ENCODE measurements at places on chromosomes 12 and 14. TPM values are rescaled to one million over a fixed set of nuclear protein-coding genes. Genes with fewer than 3 reads are reported as not detected.

- H3K4me1 ChIP-seq: peaks cover 33% of the 10 kb centered on the region
- no peaks in the 10 kb centered on the region for H3K27me3 ChIP-seq
- no peak overlapping the region for H3K27ac ChIP-seq
- H3K4me3 ChIP-seq: no peak overlapping the region
- no peak for DNase-seq
Measured at GRCh38 chr12:81944886-81945285, 185.7 kb upstream of the PPFIA2 start.

GRCh38 chr12:62401631-62402030 is 65.0 kb upstream of the MON2 start:
- peaks cover 19% of the 10 kb centered on the region for H3K4me1 ChIP-seq
- H3K4me3 ChIP-seq: no peak overlapping the region
- H3K27ac ChIP-seq: no peak overlapping the region
- DNase-seq: no peak
- no peaks in the 10 kb centered on the region for H3K27me3 ChIP-seq

The ALKBH2 gene
- 37.8 TPM for total RNA-seq

- DNase-seq: no peak
- H3K36me3 ChIP-seq: peaks cover 28% of the 10 kb centered on the region
- H3K4me3 ChIP-seq: peak overlapping the region; percentile 95
- H3K4me1 ChIP-seq: peaks cover 58% of the 10 kb centered on the region
- H3K27me3 ChIP-seq: no peaks in the 10 kb centered on the region
Measured at GRCh38 chr12:31729705-31730104, 884 bp upstream of the AMN1 start.

The BHLHE41 gene
- total RNA-seq: not detected

The OR5AU1 gene
- total RNA-seq: 0.07 TPM

DNA sequence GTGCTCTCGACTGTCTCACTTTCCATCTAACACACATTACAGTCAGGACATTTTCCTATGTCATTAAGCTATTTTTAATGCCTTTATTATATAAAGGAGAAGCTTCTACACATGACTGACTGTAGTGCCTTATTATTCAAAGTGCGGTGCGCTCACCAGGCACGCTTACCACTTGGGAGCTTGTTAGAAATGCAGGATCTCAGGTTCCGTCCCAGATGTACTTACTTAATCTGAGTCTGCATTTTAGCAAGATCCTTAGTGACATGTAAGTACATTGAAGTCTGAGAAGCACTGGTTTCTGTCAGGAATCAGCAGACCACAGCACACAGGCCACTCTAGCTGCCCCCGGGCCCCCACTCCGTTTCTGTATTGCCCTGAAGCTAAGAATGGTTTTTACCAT is 44.7 kb upstream of the MDM1 start:
- no peak overlapping the region for H3K4me3 ChIP-seq
- peaks cover 39% of the 10 kb centered on the region for H3K4me1 ChIP-seq
- H3K36me3 ChIP-seq: no peaks in the 10 kb centered on the region
- DNase-seq: no peak
- no peak overlapping the region for H3K27ac ChIP-seq

DNA sequence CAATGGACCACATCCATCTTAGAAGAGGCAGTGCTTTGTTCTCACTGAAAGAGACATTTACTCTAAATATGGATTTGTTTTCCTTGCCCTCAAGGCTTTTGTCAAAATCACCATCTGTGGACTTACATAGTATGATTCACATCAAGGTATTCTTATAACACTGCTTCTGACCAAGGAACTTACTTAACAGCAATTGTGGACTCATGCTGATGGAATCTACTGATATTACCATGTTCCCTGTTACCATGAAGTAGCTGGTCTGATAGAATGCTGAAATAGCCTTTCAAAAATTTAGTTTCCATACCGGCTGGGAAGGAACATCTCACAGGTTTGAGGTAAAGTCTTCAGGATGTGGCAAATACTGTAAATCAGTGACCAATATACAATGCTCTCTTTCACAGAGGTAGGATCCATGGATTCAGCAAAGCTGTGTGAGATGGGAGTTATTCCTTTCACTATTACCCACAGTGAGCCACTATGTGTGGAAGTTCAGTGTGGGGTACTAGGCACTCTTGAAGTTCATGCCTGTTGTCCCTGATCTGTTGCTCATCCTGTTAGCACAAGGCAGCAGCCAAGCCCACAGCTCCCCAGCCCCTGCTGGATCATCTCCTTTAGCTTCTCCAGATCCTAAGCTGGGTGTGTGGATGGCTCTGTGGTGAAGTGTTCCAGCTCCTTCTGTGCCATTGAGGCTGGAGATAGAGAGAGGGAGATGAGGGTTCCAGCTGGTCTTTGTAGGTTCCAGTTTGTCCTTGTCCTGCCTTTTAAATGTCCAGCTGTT is 126.4 kb downstream of the ATP23 start:
- H3K27me3 ChIP-seq: peaks cover 2% of the 10 kb centered on the region
- H3K27ac ChIP-seq: no peak overlapping the region
- DNase-seq: no peak
- H3K4me1 ChIP-seq: no peaks in the 10 kb centered on the region
- no peaks in the 10 kb centered on the region for H3K36me3 ChIP-seq

The NGB gene
- total RNA-seq: not detected

- DNase-seq: no peak
- no peak overlapping the region for H3K4me3 ChIP-seq
- peaks cover 2% of the 10 kb centered on the region for H3K27me3 ChIP-seq
- no peaks in the 10 kb centered on the region for H3K4me1 ChIP-seq
Measured at GRCh38 chr14:31881531-31882310, 195.4 kb upstream of the ARHGAP5 start.

The NINJ2 gene
- total RNA-seq: 2.2 TPM

DNA sequence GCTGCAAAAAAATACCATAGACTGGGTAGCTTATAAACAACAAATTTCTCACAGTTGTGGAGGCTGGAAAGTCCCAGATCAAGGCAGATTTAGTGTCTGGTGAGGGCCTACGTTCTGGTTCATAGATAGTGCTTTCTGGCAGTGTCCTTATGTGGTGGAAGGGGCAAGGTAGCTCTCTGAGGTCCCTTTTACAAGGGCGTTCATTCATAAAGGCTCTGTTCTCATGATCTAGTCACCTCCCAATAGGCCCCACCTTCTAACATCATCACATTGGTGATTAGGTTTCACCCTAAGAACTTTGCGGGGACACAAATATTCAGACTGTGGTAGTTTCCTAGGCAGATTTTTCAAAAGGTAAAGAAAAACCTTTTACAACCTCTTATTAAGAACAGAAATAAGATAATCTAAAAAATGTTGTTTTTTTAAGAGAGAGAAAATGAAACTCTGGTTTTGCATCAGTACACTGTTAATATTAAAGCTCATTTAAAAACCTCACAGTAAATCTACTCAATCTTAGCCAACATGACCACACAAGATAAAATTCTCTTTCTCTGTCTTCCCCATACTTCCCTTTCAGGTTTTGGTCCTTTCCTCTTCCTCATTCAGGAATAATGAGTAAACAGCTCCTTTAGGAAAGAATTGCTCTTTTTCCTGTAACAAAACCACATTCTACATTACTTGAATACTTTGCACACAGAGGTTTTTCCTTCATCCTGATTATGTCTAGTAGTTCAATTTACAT is 117.5 kb downstream of the UNC79 start:
- H3K36me3 ChIP-seq: no peaks in the 10 kb centered on the region
- H3K4me3 ChIP-seq: no peak overlapping the region
- peaks cover 19% of the 10 kb centered on the region for H3K27me3 ChIP-seq
- no peak overlapping the region for H3K27ac ChIP-seq

The SSPN gene
- total RNA-seq: not detected

DNA sequence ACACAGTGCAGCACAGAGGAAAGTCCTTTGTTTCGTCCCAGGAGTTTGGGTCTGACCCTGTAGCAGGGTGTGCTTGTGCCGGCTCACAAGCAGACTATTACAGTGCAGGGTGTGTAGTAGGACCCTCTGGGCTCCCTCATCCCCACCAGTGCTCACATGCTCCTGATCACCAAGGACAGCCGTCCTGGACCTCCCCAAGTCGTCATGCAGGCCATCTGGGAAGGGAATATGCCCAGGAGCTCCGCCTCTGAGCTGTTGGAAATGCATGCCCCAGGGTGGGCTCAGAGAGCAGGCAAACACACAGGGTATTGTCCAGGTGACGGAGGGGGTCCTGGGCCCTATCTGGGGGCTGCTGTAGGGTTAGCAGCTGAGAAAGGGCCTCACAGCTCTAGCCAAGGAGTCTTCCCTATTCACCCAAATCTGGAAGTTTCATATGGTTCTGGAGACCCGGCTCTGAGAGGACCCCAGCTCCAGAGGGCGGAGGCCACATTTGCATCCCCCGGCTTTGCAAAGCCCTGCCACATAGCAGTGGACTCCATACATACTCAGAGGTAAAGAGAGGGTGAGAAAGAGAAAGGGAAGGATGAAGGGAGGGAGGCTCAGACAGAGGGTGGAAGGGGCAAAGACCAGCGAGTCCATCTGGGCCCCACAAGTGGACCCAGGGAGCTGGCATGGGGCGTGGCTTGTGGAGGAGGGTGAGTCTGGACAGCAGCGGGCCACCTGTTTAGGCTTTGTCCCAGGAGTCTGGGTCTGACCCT is 53.5 kb upstream of the PPP2R5C start:
- peak overlapping the region; percentile 83 for H3K27ac ChIP-seq
- peak overlapping the region; percentile 32 for H3K4me3 ChIP-seq
- no peak for DNase-seq
- peaks cover 32% of the 10 kb centered on the region for H3K4me1 ChIP-seq
- H3K36me3 ChIP-seq: peaks cover 3% of the 10 kb centered on the region

The USP5 gene
- 112 TPM for total RNA-seq

The INSM2 gene
- not detected for total RNA-seq

- no peaks in the 10 kb centered on the region for H3K36me3 ChIP-seq
- no peak overlapping the region for H3K4me3 ChIP-seq
- no peak for DNase-seq
- H3K4me1 ChIP-seq: no peaks in the 10 kb centered on the region
- H3K27me3 ChIP-seq: peaks cover 26% of the 10 kb centered on the region
Measured at GRCh38 chr14:99781853-99782610, 11.2 kb upstream of the EML1 start.

DNA sequence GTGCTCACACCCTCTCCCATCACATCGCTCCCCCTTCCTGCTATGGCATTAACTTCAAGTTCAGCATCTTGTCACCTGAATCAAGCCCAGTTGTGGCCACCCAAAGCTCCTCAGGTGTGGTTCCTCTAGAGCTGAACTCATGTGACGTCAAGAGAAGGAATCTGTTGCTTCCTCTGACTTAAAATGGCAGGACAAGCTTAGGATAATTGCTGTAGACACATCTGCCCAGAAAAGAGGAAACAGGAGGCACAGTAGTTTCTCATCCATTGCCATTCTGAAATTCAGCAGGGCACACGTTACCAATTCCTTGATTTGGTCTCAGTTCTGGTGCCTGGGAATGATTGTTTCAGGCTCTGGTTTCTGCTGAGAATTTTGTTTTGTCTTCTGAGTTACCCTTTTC is 52.1 kb downstream of the RCOR1 start:
- no peak overlapping the region for H3K4me3 ChIP-seq
- no peak overlapping the region for H3K27ac ChIP-seq
- no peaks in the 10 kb centered on the region for H3K27me3 ChIP-seq
- no peak for DNase-seq

GRCh38 chr12:128857133-128857763 is 4.0 kb downstream of the GLT1D1 start:
- DNase-seq: no peak
- no peak overlapping the region for H3K4me3 ChIP-seq
- H3K4me1 ChIP-seq: no peaks in the 10 kb centered on the region
- no peak overlapping the region for H3K27ac ChIP-seq
- H3K36me3 ChIP-seq: no peaks in the 10 kb centered on the region

DNA sequence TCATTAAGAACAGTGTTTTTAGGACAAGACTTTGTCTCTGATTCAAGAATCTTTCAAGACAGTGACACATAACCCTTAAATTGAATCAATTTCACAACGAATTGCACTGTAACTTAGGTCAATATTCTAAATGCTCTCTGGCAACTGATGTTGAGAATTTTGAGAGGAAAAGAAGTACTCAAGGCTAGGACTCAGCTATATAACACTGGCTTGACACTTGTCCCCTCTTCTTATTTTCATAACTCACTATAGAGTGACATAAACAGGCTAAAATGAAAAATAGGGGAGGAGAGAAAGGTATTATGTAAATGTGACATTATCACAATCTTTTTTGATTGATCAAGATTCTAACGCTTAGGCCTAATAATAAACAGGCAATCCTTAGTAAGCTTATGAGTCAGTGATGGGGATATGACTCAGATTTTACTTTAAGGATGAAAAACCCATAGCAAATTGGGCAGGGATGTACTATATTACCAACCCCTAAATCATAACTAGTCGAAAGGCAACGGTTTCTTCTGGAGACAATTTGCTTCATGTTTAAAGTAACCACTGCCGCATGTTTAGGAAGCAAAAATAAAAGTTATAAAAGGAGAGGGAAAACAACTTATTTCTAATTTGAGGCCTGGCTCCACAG is 10.9 kb downstream of the BTG1 start:
- H3K27ac ChIP-seq: peak overlapping the region; percentile 94
- H3K36me3 ChIP-seq: peaks cover 76% of the 10 kb centered on the region
- H3K4me1 ChIP-seq: peaks cover 67% of the 10 kb centered on the region
- no peaks in the 10 kb centered on the region for H3K27me3 ChIP-seq
- peak overlapping the region; percentile 97 for H3K4me3 ChIP-seq

All from activated CD8-positive, alpha-beta T cell treated with anti-CD3 and anti-CD28 coated beads for 36 hours (primary cell).